ENCODE measurements at places on chromosomes 4 and X.

GRCh38 chr4:138875891-138876608 is 139.5 kb upstream of the NOCT start:
- DNase-seq = no peak

DNA sequence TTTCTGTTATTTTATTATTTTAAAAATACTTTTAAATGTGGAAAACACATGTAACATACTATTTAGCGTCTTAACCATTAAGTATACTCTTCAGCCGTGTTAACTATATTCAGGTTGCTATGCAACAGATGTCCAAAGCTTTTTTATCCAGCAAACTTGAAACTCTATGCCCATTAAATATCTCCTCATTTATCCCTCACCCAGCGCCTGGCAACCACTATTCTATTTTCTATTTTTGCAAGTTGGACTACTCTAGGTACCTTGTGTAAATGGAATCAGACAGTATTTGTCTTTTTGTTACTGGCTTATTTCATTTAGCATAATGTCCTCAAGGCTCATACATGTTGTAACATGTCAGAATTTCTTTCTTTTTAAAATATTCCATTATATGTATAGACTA is 174.6 kb downstream of the PCDH10 start:
- no peak for DNase-seq

- no peak for DNase-seq
Observed at GRCh38 chrX:123108513-123109427, 75.3 kb upstream of the GRIA3 start.

GRCh38 chr4:163693776-163694175 is 199.3 kb downstream of the TMA16 start:
- no peak for DNase-seq

DNA sequence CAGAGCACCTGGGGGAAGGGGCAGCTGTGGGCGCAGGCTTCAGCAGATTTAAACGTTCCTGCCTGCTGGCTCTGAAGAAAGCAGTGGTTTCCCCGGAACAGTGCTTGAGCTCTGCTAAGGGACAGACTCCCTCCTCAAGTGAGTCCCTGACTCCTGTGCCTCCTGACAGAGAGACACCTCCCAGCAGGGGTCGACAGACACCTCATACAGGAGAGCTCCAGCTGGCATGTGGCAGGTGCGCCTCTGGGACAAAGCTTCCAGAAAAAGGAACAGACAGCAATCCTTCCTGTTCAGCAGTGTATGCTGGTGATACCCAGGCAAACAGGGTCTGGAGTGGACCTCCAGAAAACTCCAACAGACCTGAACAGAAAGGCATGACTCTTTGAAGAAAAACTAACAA is 68.1 kb downstream of the ZC4H2 start:
- no peak for DNase-seq

DNA sequence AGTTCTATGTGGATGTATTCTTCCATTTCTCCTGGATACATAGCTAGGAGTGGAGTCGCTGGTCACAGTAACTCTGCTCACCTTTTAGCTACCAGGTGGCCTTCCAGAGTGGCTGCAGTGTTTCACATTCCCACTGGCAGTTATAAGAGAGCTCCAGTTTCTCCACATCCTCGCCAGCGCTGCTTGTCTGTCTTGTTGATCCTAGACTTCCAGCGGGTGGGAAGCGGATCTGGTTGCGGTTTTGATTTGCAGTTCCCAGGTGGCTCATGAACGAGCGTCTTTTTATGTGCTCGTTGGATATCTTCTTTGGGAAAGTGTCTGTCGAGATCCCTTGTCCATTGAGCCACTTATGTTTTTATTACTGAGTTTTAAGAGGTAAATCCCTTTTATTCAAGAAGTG is 11.6 kb downstream of the TACC3 start:
- DNase-seq = no peak

- DNase-seq = no peak
Observed at GRCh38 chr4:30716681-30717207, 3.4 kb upstream of the PCDH7 start.

DNA sequence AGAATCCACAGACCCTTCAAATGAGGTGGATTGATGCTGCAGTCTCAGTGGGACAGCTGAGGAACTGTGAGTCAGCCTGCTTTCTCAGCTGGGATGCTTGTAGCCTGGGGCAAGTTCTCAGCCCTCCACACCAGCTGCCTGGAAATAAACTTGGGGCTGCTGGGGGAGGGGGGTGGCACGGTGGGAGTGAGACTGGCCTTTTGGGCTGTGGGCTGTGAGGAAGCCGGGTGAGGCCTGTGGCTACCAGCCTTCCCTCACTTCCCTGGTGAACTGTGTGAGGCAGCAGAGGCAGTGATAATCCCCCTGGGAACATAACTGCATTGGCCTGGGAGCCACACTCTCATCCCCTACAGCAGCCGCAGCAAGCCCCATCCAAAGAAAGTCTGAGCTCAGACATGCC is 114.5 kb upstream of the GUCY1A1 start:
- DNase-seq = no peak

- no peak for DNase-seq
Observed at GRCh38 chr4:175540151-175540550, 271.9 kb downstream of the GPM6A start.

DNA sequence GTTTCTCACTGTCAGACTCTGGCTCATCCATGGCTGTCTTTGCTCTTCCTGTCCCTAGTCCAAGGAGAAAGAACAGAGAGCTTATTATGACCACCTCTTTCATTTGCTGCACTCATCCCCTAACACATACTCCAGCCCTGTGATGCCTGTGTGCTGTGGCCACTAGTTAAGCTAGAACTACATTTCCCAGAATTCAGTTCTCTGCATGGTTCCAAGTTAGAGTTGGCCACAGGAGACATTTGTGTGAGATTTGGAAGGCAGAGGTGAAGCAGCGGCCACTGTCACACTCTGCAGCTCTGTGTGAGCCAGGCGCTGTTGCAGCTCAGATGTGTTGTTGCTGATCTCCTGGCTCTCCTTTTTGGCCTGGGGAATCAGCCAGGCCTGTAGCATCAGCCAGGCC is 188.2 kb upstream of the ATP6AP2 start:
- DNase-seq = no peak

GRCh38 chrX:19881559-19881958 is 5.8 kb downstream of the SH3KBP1 start:
- no peak for DNase-seq

DNA sequence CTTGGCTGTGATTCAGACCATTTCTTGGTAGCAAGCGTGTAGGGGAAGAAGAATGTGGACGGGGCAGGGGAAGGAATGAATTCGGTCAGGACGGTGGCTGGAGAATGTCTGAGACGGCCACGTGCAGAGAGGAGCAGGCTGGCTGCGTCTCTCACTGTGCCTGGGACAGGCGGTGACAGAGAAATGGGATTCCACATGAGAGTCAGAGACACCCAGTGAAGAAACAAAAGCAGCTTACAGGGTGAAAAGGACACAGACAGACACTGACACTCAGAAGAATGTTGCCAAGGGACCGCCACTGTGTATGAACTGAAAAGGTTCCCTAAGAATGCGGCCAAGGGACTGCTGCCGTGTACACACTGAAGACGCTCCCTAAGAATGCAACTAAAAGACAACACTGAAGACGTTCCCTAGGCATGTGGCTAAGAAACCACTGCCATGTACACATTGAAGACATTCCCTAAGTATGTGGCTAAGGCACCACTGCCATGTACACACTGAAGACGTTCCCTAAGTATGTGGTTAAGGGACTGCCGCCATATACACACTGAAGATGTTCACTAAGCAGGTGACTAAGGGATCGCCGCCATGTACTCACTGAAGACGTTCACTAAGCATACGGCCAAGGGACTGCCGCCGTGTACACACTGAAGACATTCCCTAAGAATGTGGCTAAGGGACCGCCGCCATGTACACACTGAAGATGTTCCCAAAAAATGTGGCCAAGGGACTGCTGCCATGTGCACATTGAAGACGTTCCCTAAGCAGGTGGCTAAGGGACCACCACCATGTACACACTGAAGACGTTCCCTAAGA is 49.1 kb downstream of the DHRSX start:
- DNase-seq = no peak

DNA sequence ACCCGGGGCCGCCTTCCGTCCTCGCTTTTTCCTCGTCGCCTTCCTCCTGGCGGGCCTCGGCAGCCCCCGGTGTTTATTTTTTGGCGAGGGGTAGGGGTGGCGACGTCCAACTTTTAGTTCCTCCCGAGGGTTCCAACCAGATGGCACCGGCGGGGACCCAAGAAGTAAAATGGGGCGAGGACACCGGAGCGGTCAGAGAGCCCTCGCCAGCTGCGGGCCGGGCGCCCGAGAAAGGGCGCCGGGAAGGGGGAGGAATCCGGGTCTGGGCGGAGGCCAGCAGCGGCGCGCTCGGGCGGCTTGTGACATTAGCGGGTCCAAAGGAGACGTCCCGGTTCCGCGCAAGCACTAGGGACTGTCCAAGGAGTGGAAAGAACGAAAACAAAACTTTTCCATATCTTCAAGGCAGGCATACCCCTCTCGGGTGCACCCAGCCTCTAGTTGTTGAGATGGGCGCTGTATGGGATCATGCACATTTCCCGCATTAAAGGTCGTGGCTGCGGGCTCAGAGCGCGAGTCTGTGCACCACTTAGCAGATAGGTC is 691 bp upstream of the USP46 start:
- DNase-seq = peak; percentile 21

DNA sequence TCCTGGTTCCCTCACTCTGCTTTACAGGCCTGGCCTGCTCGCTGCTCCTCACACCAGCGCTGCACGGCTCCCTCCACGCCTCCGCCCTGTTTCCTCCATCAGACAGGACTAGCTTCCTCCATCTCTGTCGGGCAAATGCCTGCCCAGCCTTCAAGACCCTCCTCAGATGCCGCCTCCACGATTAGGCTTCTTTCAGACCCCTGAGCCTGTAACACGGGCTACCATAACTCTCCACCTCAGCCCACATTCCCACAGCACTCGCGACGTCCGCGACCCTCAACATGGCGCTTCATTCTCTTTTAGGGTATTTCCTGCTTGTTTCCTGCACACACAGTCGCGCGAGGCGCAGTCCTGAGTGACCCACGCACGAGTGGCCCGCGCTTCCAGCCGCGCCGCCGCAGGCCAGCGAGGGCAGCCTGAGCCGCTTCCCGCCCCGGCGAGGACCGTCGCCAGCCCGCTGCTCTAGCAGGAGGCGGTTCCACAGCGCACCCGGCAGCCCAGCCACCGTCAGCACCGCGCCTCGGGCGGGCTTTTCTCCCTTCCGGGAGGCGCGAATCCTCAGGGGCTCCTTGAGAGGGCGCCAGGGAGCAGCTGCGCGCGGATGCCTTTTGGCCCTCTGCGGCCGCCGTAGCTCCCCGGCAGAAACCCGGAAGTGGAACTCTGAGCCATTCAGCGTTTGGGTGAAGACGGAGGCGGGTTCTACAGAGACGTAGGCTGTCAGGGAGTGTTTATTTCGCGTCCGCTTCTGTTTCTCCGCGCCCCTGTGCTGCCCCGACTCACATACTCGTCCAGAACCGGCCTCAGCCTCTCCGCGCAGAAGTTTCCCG is at the start of gene FRG1:
Gene FRG1 (plus strand): TSS at position 695 of the 827 bp plus-strand sequence. CDS start 138 bp downstream, outside the sequence.
- peak; percentile 86 for DNase-seq

DNA sequence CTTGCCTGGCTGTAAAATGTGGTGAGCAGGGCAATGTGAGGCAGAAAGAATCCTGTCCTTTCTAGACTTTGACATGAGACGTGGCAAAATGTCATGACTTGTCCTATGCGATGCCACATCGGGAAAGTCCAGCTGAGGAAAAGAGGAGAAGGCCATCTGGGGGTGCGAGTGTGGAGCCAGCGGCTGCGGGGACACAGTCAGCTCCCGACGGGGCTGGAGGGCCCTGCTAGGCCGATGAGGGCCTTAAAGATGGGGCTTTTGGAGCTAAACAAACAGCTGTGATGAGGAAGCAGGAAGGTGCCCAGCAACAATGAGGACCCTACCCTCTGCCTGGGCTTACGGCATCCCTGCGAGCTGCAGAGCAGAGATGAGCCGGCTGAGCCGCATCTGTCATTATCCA is 7.7 kb downstream of the CPZ start:
- DNase-seq = no peak

DNA sequence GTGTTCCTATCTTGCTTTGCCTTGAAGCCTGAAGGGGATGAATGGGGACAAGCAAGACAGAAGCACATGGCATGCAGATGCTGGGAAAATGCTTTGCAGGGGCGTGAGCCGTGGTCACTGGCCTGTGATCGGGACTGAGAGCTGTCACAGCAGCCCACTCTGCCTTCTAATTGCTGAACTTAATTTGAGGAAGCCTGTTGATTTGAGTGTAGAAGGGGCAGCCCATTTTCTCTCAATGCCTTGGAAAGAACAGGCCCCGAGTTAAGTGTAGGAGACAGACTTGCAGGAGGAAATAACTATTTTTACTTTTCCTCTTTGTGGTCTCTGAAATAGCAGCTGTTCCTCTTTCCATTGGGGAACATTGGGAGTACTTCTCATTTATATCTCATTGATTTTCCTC is 26.1 kb upstream of the TBC1D1 start:
- no peak for DNase-seq

- DNase-seq = no peak
Observed at GRCh38 chr4:6277139-6277802, 7.6 kb downstream of the WFS1 start.

GRCh38 chr4:54645830-54646229 is 11.9 kb upstream of the KIT start:
- DNase-seq = no peak

GRCh38 chrX:3938587-3938986 is 225.1 kb upstream of the PRKX start:
- DNase-seq = no peak

- DNase-seq = no peak
Observed at GRCh38 chrX:113770071-113770470, 813.8 kb upstream of the HTR2C start.

DNA sequence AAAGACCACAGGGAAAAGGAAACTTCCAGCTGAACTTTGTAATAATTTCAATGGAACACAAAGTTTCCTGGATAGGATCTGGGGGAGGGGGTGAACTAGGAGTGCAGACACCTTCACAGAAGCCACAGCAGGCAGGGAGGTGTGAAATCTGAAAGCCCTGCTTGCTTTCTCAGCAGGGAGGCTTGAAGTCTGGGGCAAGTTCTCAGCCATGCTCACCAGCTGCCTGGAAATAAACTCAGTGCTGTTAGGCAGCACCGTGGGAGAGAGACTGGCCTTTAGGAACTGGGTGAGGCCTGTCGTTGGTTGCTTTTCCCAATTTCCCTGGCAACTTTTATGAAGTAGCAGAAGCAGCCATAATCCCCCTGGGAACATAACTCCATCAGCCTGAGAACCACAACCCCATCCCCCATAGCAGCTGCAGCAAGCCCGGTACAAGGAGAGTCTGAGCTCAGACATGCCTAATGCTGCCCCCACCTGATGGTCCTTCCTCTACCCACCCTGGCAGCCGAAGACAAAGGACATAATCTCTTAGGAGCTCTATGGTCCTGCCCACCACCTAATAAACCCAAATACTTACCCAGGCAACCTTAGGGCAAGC is 39.2 kb upstream of the NMU start:
- DNase-seq = no peak

DNA sequence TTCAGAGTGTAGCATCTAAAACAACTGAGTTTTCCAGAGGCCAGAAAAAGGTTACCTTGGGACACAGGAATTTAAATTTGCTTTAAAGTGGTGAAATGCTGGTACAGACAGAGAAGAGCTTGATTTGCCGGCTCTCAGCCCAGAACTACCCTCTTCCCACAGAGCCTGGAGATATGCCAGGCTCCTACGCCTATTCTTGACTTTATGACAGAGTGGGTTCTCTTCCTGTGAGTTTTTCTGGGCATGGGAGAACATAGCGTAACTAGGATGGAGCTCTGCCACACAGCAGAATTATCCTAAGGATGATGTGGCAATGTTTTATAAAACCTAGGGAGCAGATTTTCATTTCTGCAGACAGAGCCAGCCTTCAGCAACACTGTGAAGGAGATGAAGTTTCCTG is 241.8 kb downstream of the GRIA3 start:
- DNase-seq = no peak
